ENCODE measurements at places on chromosomes 6 and 20.
A peak's percentile ranks its signal among the peaks of the same experiment; 100 is the strongest.

DNA sequence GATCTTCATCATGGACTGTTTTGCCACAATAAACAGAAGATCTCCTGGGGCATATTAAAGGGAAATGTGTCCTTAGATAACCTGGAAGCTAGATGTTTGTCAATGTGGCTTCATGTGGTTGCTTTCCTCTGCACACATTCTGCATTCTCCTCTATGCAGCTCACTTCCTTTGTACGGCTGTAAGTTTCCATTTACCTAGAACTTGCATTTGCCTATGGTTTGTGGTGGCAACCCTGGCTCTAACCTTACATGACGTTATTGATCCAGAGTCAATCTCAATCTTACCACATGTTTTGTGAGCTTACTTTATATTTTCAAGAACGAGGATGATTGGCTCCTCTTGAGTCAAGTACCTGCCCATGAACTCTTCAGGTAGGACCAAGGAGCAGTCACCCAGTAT, 863.1 kb downstream of the MAFB start:
- DNase-seq = no peak

- DNase-seq = no peak
These were observed 70.3 kb upstream of the HEY2 start for GRCh38 chr6:125679128-125679527.

GRCh38 chr6:35468181-35468979, at the start of gene RPL10A:
Gene RPL10A, plus strand, starts transcription at chr6:35468401. Its CDS starts 34 bp downstream, at chr6:35468435.
- DNase-seq = peak; percentile 97

GRCh38 chr6:42661540-42662153, 60.8 kb downstream of the PRPH2 start:
- no peak for DNase-seq

DNA sequence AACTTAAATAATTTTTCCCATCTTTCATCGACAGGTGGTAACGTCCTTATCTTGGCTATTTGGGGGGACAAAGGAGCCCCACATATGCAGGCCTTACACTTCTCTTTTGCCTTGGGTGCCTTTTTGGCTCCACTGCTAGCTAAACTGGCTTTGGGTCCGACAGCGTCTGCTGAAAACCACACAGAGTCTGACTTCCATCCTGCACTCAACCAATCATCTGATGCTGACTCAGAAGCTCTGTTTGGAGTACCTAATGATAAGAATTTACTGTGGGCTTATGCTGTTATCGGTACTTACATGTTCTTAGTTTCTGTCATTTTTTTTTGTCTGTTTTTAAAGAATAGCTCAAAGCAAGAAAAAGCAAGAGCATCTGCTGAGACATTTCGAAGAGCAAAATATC, 178.5 kb downstream of the SLC16A10 start:
- DNase-seq = no peak

DNA sequence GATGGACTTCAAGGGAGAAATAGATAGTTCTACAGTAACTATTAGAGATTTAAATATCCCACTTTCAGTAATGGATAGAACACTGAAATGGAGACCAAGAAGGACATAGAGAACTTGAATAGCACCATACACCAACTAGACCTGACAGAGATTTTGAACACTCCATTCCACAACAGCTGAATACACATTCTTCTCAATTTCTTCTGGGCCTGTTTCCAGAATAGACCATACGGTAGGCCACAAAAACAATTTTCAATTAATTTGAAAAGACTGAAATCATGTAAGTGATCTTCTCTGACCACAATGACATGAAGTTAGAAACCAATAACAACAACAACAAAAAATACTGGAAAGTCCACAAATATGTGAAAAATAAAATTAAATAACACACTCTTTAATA, 979.1 kb upstream of the FLRT3 start:
- DNase-seq = no peak

DNA sequence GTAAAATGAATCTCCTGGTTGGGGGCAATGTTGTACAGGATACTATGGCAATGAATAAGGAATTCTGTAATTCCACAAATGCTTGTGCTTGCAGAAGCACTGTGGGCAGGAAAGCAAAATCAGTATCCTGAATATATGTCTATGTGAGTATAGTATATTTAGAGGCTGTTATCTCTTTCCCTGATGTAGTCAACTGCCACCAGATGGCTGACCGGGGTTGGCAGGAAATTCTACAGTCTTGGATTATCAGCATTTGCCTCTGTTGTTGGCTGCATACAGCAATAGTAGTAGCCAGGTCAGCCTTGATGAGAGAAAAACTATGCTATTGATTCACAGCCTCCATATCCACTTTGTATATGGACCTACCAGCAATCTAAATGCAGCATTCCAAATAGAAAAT, 425.1 kb upstream of the JAG1 start:
- DNase-seq = no peak

DNA sequence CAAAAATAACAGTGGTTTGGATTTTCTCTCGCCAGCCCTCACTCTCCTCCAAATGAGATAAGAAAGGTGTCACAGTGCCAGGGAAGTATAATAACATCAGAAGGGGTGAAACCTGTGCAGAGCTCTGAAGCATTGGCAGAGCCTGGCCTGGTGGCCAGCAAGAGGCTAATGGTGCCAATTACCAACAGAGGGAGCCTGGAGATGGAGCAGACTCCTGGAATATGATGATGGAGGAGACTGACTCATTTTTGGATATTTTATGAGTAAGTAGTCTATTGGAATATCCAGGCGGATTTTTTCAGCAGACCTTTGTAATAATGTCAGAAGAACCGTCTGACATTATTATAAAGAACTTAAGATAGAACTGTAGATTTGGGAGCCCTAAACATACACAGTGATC, 442.6 kb upstream of the MARCKS start:
- DNase-seq = no peak

- DNase-seq = no peak
These were observed 43.7 kb upstream of the SMIM28 start for GRCh38 chr6:138334000-138334399.

DNA sequence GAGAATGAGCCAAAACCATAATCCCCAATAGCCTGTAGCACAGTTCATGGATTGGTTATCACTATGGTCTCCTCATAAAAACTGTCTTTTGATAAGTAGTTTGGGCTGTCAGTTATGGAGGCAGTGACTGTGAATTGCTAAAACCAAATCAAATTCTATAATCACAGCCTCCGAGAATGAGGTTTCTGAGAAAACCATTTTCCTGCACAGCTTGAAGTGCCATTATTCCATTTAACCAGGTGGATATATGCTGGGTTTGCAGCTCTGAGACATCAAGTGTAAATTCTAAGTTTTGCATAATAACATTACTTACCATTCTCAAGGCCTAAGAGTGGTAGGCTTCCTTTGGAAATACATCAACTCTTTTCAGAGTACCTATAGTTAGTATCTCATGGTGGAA, 485.4 kb downstream of the FRK start:
- no peak for DNase-seq

- no peak for DNase-seq
These were observed 4.8 kb downstream of the CD93 start for GRCh38 chr20:23081263-23081819.

- no peak for DNase-seq
These were observed 288.9 kb downstream of the PREX1 start for GRCh38 chr20:48538856-48539255.
